ENCODE measurements at places on chromosomes 3 and 15.

DNA sequence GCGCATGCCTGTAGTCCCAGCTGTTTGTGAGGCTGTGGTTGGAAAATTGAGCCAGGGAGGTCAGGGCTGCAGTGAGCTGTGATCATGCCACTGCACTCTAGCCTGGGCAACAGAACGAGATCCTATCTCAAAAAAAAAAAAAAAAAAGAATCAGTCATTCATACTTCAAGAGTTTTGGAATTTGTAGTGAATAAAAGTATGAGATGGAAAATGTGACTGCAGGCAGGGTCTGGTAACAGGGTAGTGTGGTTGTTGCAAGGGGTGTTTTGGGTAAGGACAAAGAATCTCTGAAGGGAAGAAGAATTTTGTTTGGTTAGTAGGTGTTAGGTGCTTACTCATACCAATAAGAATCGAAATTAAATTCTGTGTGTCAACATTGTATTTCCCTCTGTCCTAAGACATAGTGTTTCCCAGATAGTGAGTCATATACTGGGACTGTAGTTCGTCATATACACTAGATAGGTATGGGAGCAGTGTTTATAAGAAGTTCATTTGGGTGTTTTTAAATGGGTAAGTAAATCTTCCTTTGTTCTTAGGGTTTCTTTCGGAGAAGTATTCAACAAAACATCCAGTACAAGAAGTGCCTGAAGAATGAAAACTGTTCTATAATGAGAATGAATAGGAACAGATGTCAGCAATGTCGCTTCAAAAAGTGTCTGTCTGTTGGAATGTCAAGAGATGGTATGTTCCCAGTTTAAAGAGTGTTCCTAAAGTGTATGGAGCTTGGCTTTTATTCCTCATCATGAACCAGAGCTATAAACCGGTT lies 14.2 kb downstream of the NR1D2 start:
- DNase-seq, result no peak

DNA sequence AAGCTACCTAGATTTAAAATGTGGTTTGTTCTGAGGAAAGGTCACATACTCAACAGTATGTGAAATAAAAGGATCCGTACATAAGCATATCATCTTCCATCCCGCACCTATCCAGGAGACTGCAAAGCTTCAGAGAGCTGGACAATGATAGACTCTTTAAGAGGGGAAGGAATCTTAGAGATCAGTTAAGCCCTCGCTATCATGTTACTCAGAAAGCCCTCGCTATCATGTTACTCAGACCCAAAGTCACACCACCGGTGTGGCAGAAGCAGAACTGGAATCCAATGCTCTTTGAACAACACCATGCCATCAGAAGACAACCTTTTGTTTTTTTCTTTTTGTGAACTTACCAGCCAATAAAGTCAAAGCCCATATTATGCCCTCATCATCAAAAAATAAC lies 5.8 kb downstream of the ANO10 start:
- no peak for DNase-seq

DNA sequence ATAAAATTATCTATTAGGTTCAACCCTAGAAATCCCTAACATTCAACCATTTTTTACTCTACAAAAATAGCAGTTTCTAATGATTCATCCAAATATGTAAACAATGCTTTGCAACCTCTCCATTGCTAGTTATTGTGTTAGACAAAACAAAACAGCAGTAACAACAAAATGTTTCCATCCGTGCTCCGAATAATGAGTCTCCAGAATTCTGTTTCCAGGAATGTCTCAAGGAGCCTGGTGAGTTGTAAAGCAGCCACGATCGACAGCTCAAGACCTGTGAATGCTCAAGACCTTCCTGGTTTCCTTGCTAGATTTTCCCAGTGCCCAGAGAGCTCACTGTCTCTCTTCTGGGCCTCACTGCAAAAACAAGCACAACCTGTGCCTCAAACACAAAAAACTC lies 49.9 kb downstream of the CHRD start:
- no peak for DNase-seq

- DNase-seq, result no peak
These were observed 252.8 kb downstream of the CLSTN2 start for GRCh38 chr3:140187656-140188221.

GRCh38 chr3:72128921-72129320 lies 344.0 kb upstream of the PROK2 start:
- DNase-seq, result no peak

DNA sequence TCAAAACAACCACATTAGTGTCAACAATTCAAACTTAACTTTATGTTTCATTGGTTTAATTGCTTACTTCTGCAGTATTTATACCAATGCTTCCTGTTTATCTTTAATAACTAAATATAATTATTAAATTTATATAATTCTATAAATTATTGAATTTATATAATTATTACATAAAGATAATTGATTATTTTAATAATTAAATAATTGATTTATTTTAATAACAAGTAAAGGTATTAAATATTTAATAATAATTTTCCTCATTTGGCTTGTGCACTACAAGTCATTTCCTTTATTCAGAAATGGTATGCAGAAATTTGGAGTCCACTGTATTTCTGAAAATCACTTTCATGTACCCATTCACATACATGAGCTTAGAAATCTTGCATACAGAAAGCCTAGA lies 156.2 kb upstream of the NSMCE3 start:
- no peak for DNase-seq

- no peak for DNase-seq
These were observed 30.2 kb downstream of the PGPEP1L start for GRCh38 chr15:98977441-98977840.

- DNase-seq, result peak; percentile 70
These were observed 5.2 kb downstream of the ANXA2 start for GRCh38 chr15:60392601-60392985.

- DNase-seq, result no peak
These were observed 9.2 kb downstream of the MFSD1 start for GRCh38 chr3:158810823-158811724.

- DNase-seq, result no peak
These were observed 336.0 kb upstream of the TRIM42 start for GRCh38 chr3:140341817-140342403.

- no peak for DNase-seq
These were observed 32.8 kb downstream of the LINGO1 start for GRCh38 chr15:77599899-77600298.

DNA sequence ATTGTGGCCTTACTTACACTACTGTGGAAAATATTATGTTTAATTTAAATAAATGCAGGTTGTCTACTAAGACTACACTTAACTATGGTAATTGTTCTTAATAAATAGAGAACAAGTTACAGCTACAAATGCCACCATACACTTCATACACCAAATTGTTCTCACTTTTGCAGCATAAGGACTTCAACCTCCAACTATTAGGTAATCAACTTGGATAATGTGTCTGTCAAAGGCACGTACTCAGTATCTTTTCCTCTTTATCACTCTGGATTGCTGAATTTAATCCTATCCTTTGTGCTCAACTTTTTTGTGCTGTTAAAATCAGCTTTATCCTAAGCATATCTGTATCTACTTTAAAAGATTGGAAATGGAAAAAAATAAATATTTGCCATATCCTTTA lies 41.6 kb upstream of the TMEM87A start:
- DNase-seq, result no peak

- DNase-seq, result peak; percentile 62
These were observed 77.2 kb upstream of the SLC6A11 start for GRCh38 chr3:10738688-10739372.

- DNase-seq, result no peak
These were observed 100.6 kb downstream of the ZNF609 start for GRCh38 chr15:64560998-64561397.

DNA sequence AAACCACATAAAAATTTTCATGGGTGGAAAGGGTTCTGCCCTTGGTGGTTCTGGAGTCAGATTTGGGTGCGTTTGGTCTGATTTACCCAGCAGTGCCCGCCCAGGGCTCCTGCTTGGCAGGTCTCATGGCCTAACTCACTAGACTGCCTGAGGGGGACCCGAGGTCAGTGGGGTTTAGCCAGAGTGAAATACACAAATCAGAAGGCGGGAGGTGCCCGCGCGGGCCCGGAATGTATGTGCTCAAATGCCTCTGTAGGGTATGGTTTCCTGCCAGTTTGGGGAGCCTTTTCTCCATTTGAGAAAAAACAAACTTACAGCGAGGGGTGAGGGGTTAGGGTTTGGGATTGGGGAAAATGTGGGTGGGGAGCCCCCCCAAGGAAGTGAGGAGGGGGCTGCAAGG lies 70.9 kb upstream of the POLG start:
- DNase-seq, result no peak

DNA sequence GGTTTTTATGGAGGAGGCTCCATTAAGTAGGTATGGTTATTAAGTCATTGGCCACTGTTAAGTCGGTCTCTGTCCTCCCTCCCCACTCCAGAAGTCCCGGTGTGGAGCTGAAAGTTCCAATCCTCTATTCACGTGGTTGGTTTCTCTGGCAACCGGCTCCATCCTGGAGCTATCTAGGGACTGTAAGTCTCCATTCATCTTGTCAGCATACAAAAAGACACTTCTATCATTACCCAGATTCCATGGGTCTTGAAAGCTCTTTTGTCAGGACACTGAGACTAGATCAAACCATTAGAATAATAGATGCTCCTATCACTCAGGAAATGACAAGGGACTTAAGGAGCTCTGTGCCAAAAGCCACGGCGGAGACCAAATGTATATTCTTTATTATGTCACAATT lies 110.3 kb downstream of the PIK3CB start:
- DNase-seq, result no peak
